Nasal cavity respiratory epithelium epithelial cell of viscerocranial mucosa (primary cell): ENCODE measurements at places on chromosomes 7 and 10. TPM values are rescaled to one million over a fixed set of nuclear protein-coding genes. Genes with fewer than 3 reads are reported as not detected.

GATA3 gene
- total RNA-seq: 0.34 and 0.36 TPM in 2 replicates

FAM24B gene
- 4.1 and 6.2 TPM in 2 replicates for total RNA-seq

CALHM3 gene
- not detected in 2 replicates for total RNA-seq

OR6B1 gene
- not detected in 2 replicates for total RNA-seq

ATG9B gene
- total RNA-seq: 1.00 and 1.7 TPM in 2 replicates

ACTA2 gene
- total RNA-seq: 5.8 and 20.6 TPM in 2 replicates

FAM13C gene
- 1.00 TPM in 1 of 2 replicates, not detected in the other for total RNA-seq

VSTM4 gene
- not detected in 2 replicates for total RNA-seq

OR2A5 gene
- not detected in 2 replicates for total RNA-seq

SRGN gene
- total RNA-seq: 0.93 and 1.7 TPM in 2 replicates

MBLAC1 gene
- 1.00 and 1.0 TPM in 2 replicates for total RNA-seq

SLC26A4 gene
- 0.43 and 0.68 TPM in 2 replicates for total RNA-seq

GIMAP4 gene
- not detected in 2 replicates for total RNA-seq

TMEM176B gene
- total RNA-seq: not detected in 2 replicates

ERCC6 gene
- total RNA-seq: 22.9 and 36.0 TPM in 2 replicates

CFAP46 gene
- under 0.01 and 0.28 TPM in 2 replicates for total RNA-seq

POLD2 gene
- 103 and 110 TPM in 2 replicates for total RNA-seq

PSD gene
- 0.68 and 0.71 TPM in 2 replicates for total RNA-seq

NUTM2E gene
- total RNA-seq: 0.21 and 0.34 TPM in 2 replicates

DOCK4 gene
- total RNA-seq: 8.0 and 9.6 TPM in 2 replicates

NCF1 gene
- total RNA-seq: 0.57 and 2.7 TPM in 2 replicates

FAM180A gene
- 0.14 and 0.34 TPM in 2 replicates for total RNA-seq

TUBB8 gene
- total RNA-seq: not detected in 2 replicates

GPR85 gene
- total RNA-seq: 0.34 and 3.6 TPM in 2 replicates

TMED4 gene
- 79.9 and 147 TPM in 2 replicates for total RNA-seq

COL13A1 gene
- under 0.01 and 0.14 TPM in 2 replicates for total RNA-seq

STEAP1 gene
- 9.9 and 20.1 TPM in 2 replicates for total RNA-seq

CH25H gene
- total RNA-seq: under 0.01 and 0.21 TPM in 2 replicates

CDHR3 gene
- 0.34 and 1.9 TPM in 2 replicates for total RNA-seq

VIPR2 gene
- total RNA-seq: not detected in 2 replicates

SPDYE11 gene
- total RNA-seq: not detected in 2 replicates

DENND2A gene
- not detected in 2 replicates for total RNA-seq

TCERG1L gene
- not detected in 2 replicates for total RNA-seq

PHKG1 gene
- 0.50 and 0.68 TPM in 2 replicates for total RNA-seq

HK1 gene
- total RNA-seq: 125 and 333 TPM in 2 replicates

GPR37 gene
- total RNA-seq: 1.0 and 2.9 TPM in 2 replicates

RBP3 gene
- total RNA-seq: not detected in 2 replicates

FRMD4A gene
- total RNA-seq: 2.1 and 8.0 TPM in 2 replicates

PTPRE gene
- total RNA-seq: 14.0 and 30.3 TPM in 2 replicates

MYL10 gene
- not detected in 2 replicates for total RNA-seq

CXCL12 gene
- not detected in 2 replicates for total RNA-seq

NRCAM gene
- total RNA-seq: 7.2 and 49.5 TPM in 2 replicates

OR2A1 gene
- not detected in 2 replicates for total RNA-seq

AHR gene
- 138 and 303 TPM in 2 replicates for total RNA-seq
